ENCODE measurements at places on chromosomes 2 and 18.

- peak; percentile 36 for DNase-seq
Measured at GRCh38 chr2:43152741-43153647, 73.4 kb downstream of the ZFP36L2 start.

GRCh38 chr18:46894124-46894523 lies 23.2 kb downstream of the PIAS2 start:
- no peak for DNase-seq

GRCh38 chr2:191721331-191721730 lies 43.4 kb downstream of the NABP1 start:
- DNase-seq, result no peak

DNA sequence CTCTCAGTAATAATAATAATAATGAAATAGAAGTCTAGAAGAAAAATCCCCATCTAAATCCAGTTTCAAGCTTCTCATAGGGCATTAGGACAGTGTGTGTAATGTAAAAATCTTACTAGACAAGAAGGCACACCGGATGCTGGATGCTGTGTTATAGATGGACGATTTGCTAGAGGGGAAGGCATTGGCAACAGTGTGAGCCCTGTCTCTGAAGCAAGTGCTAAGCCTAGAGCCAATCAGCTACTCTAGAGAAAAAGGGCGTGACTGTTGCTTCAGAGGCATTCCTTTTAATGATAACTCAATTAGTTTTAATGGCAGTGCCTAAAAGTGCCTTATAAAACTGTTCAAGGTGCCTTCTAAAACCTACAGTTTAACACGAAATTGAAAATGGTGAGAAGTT lies 344.9 kb downstream of the TDRD15 start:
- DNase-seq, result no peak

DNA sequence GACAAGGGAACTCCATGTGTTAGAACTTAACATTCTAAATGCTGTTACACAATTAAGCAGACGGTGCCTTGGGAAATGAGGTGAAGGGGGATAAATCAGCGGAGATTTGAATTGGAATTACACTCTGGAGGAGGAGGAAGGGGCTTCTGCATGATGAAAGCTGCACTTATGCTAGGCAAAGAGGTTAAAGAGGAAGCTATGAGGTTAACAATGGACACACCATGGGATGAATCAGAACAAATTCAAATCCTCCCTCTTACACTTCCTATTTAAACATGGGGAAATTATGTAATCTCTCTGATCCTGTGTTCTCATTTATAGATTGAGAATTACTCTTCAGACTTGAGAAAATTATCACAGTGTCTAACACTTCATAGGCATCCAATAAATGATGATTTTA lies 121.5 kb upstream of the SIX2 start:
- no peak for DNase-seq

- DNase-seq, result no peak
Measured at GRCh38 chr2:129737660-129738527, 241.6 kb upstream of the RAB6C start.

GRCh38 chr2:86413296-86414094 lies 27.7 kb upstream of the KDM3A start:
- DNase-seq, result no peak

GRCh38 chr18:50820901-50821520 lies 1.2 kb upstream of the MRO start:
- no peak for DNase-seq

DNA sequence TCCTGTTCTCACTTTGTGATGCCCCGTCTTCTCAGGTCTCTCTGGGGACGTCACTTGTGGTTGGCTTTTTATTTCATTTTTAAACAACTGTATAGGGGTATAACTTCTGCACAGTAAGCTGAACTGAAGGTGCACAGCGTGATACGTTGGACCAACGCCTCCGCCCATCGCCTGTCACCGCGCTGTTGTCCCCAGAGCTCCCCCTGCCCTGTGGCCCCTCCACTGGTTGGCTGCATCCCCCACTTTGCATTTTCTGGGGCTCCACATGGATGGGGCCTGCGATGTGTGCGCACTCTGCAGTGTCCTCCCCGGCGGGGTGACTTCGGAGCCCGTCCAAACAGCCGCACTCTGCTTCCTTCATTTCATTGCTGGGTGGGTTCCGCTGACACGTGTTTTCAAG lies 14.3 kb downstream of the GPR35 start:
- no peak for DNase-seq

DNA sequence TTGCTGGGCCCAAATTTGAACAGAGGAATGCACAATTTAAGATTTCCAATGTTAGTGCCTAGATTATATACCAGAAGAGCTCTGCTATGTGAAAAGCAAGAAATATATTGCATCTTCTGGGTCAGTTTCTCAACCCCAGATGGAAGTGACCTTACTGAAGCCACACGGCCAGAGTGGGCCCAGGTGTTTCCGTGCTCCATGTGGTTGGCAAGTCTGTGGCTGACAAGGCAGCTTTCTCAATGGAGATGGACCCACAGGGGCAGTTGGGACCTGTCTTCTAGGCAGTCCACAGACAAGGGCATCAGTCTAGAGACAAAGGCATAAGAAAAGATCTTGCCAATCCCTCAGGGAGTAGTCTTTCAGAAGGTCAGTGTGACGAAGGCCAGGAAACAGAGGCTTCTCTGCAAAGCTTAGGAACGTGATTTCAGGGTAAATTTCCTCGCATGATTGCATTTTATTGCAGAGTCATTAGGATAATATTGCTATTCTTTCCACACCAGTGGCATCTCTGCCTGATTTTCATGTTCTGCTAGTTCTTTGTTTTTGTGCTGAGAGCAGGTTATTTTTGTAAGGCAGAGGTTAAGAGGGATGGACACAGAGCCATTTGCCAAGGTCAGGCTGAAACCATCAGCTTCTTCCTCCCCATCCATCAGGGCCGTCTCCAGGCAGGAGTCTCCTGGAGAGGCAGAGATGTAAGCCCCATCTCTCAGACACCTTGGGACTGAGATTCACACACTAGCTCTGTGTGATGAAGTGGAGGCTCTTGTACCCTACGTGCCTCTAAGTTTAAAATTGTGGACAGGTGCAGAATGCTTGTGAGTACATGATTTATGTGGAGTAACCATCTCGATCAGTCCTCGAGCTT lies 202.1 kb downstream of the ANKRD30B start:
- DNase-seq, result no peak

DNA sequence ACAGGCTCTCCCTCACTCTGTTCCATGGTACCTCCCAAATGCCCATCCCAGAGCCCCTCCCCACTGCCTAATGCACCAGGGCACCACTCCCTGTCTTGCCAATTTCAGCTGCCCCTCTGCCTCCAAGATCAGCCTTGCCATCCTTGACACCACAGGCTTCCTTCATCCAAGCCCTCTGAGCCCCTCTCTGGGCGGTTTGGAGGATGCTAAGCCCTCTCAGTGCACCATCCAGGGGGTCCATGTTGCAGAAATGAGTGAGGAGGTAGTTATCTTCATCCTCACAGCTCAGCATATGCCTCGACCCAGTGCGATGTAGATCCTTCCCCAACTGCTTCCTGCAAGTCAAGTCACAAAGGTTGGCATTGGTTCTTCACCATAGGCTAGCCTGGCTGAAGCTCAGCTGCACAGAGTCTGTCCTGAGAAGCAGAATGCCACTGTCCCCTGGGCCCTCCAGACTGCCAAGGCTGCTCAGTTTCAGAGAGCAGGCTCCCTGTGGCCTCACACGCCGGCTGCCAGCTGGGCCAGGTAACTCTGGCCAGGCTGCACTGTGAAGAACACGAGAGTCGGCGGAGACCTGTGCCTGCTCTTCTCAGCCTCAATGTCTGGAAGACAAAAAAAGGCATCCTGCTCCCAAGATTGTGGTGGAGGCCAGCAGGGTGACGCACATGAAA lies 9.9 kb upstream of the MAP3K2 start:
- no peak for DNase-seq

DNA sequence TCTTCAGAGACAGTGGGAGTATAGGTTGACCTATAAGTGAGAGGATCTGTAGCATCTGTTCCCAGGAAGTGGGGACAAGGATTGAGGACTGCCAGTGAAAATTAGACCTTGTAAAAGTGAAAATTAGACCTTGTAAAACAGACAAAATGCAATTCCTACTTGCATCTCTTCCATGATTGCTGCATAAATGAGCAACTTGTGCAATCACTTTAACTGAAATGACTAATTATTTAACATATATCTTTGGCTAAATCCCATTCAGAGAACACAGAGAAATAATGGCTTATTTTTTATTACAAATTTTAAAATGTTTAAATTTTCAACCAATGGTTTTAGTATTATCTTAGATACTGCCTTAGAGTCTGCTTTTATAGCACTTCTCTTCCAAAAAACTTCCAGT lies 67.2 kb upstream of the NABP1 start:
- no peak for DNase-seq

- DNase-seq, result no peak
Measured at GRCh38 chr2:182798736-182799135, 67.7 kb downstream of the FRZB start.

- DNase-seq, result no peak
Measured at GRCh38 chr2:150075831-150076230, 411.6 kb downstream of the RND3 start.
